ENCODE measurements at places on chromosomes 16 and 17.

- no peak for DNase-seq
These were observed 65.8 kb downstream of the TBX4 start for GRCh38 chr17:61517843-61518606.

DNA sequence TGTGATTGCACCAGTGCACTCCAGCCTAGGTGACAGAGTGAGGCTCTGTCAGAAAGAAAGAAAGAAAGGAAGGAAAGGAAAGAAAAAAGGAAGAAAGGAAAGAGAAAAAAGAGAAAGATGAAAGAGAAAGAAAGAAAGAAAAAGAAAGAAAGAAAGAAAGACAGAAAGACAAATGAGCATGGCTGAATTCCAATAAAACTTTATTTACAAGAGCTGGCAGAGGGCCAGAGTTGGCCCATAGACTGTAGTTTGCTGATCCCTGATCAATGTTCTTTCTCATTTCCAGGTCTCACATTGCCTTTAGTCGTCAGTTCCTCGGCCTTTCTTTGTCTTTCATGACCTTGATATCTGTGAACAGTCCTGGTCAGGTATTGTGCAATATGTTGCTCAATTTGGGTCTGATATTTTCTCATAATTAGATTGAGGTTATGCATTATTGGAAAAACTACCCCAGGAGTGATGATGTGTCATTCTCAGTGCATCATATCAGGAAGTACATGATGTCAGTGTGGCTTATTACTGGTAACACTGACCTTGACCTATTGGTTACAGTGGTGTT, 68.5 kb upstream of the MED9 start:
- DNase-seq: no peak

- DNase-seq: no peak
These were observed at the start of gene GGT6 for GRCh38 chr17:4560421-4560820. GGT6 (minus strand) TSS chr17:4560577; CDS start chr17:4560521, 56 bp downstream.

GRCh38 chr16:57032931-57033330, 43.6 kb downstream of the NLRC5 start:
- DNase-seq: no peak

- DNase-seq: no peak
These were observed 8.5 kb downstream of the KRT37 start for GRCh38 chr17:41415833-41416335.

GRCh38 chr16:56163938-56164337, 27.4 kb upstream of the GNAO1 start:
- DNase-seq: no peak

DNA sequence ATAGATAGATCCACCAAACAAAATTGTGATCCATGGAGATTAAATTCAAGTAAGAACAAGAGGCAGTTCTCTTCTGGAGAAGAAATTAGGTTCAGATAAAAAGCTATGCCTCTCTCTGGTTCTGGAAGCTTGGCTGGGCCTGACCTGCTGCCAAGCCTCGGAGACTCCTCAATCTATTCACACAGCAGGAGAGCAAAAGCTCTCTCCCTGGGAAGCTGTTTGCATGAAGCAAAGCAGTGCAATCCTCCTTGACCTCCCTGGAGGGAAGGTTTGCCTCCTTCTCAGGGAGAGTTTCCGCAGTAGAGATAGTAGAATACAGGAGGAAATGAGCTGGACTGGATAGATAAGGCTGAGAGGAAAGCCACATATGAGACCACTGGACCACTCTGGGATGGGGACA, 78.1 kb upstream of the GNAO1 start:
- no peak for DNase-seq

DNA sequence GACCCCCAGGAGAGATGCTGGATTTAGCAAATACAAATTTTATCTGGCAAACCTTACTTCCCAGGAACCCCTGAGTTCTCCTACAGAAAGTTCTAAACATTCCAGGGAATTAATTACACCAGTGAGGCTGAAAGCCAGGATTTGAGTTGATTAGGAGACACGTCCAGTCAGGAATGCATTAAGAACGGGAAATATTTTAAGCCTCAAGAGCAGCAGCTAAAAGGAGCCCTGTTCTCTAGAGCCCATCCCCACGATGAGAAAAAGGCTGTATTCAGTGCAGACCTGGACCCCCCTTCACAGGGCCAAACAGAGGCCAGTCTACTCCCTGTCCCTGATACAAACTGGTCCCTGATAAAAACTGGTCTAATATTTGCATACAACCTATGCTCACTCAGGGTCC, 55.0 kb downstream of the VAT1L start:
- DNase-seq: no peak

All from T-helper 17 cell (primary cell).